ENCODE measurements at places on chromosomes 11 and 22.

GRCh38 chr22:27876684-27877083 is 42.4 kb downstream of the PITPNB start:
- no peak for DNase-seq
- H3K27me3 ChIP-seq: no peaks in the 10 kb centered on the region
- peak overlapping the region; percentile 32 for H3K27ac ChIP-seq
- peaks cover 14% of the 10 kb centered on the region for H3K36me3 ChIP-seq
- peaks cover 53% of the 10 kb centered on the region for H3K4me1 ChIP-seq

- peaks cover 11% of the 10 kb centered on the region for H3K36me3 ChIP-seq
- H3K27ac ChIP-seq: peak overlapping the region; percentile 99
- DNase-seq: peak; percentile 89
- peaks cover 23% of the 10 kb centered on the region for H3K4me1 ChIP-seq
- H3K27me3 ChIP-seq: peaks cover 1% of the 10 kb centered on the region
- peak overlapping the region; percentile 77 for H3K4me3 ChIP-seq
Measured at GRCh38 chr11:63917692-63918506, 935 bp upstream of the RCOR2 start.

GRCh38 chr11:2382936-2383851 is 6.1 kb downstream of the CD81 start:
- no peaks in the 10 kb centered on the region for H3K36me3 ChIP-seq
- no peaks in the 10 kb centered on the region for H3K27me3 ChIP-seq
- H3K4me1 ChIP-seq: peaks cover 18% of the 10 kb centered on the region
- no peak overlapping the region for H3K4me3 ChIP-seq
- DNase-seq: no peak

- no peak overlapping the region for H3K4me3 ChIP-seq
- no peaks in the 10 kb centered on the region for H3K27me3 ChIP-seq
- H3K4me1 ChIP-seq: peaks cover 4% of the 10 kb centered on the region
- H3K36me3 ChIP-seq: no peaks in the 10 kb centered on the region
- no peak for DNase-seq
- H3K27ac ChIP-seq: no peak overlapping the region
Measured at GRCh38 chr11:17771841-17772401, 37.3 kb downstream of the KCNC1 start.

- no peak overlapping the region for H3K27ac ChIP-seq
- H3K4me3 ChIP-seq: no peak overlapping the region
- H3K27me3 ChIP-seq: no peaks in the 10 kb centered on the region
- H3K4me1 ChIP-seq: peaks cover 25% of the 10 kb centered on the region
- peak; percentile 6 for DNase-seq
Measured at GRCh38 chr22:20316217-20316843, 3.5 kb downstream of the DGCR6L start.

DNA sequence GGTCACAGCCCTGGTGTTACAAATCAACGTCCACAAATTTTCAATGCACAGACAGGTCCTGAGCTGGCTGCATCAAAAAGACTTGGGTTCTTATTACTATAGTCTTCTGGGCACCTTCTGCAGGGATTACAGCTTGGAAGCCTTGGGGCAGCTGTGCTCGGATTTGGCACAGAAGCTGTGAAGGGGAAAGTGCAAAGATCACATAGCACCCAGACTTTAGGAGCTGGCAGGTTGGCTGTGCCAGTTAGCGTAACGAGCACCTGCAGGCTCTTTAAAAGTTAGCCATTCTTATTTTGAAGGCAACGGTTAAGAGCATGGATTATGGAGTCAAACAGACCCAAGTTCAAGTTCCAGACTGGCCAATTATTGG is 100.4 kb downstream of the ARL14EP start:
- H3K4me3 ChIP-seq: no peak overlapping the region
- no peak overlapping the region for H3K27ac ChIP-seq
- H3K36me3 ChIP-seq: no peaks in the 10 kb centered on the region
- H3K27me3 ChIP-seq: peaks cover 8% of the 10 kb centered on the region

- peaks cover 30% of the 10 kb centered on the region for H3K4me1 ChIP-seq
- H3K4me3 ChIP-seq: peak overlapping the region; percentile 72
- peaks cover 9% of the 10 kb centered on the region for H3K36me3 ChIP-seq
- DNase-seq: peak; percentile 62
Measured at GRCh38 chr11:75429902-75430713, 2.9 kb downstream of the KLHL35 start.

DNA sequence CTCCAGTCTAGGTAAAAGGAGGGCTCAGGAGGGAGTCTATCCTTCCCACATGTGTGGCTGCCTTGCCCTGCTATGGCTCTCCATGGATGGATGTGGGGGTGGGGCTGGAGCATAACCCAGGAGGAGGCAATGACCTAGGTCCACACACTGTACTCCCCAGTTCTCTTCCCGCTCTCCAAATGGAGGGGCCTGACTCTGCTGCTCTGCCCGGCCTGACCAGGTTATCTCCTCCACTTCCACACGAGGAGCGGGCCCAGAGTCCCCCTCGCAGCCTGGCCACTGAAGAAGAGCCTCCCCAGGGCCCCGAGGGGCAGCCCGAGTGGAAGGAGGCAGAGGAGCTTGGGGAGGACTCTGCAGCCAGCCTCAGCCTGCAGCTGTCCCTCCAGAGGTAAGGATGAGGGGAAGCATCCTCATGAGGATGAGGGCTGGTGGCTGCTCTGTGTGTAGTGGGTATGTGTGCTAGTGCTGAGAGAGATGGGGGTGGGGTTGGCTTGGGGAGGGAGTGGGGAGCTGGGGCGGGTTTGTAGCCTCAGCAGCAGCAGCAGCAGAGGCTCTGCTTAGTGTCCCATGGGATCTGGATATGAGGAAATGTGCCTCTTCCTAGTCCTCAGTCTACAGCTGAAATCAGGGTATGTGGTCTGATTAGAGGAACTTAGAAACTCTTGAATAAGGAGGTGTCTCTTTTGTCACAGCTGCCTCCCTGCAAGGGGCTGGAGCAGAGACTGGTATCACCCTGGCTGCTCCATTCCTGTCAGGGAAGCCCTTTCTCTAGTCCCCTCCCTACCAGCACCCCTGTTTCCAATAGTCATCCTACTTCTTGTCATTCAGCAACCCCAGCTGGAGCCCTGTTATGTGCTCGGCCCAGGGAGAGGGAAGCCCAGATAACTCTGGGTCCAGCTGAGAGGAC is 54.1 kb downstream of the CEP164 start:
- H3K27me3 ChIP-seq: no peaks in the 10 kb centered on the region
- H3K27ac ChIP-seq: no peak overlapping the region
- peaks cover 7% of the 10 kb centered on the region for H3K4me1 ChIP-seq
- no peak for DNase-seq

GRCh38 chr22:48218889-48219420 is 1456.5 kb downstream of the TBC1D22A start:
- peaks cover 20% of the 10 kb centered on the region for H3K4me1 ChIP-seq
- no peak overlapping the region for H3K4me3 ChIP-seq
- no peaks in the 10 kb centered on the region for H3K27me3 ChIP-seq
- H3K36me3 ChIP-seq: no peaks in the 10 kb centered on the region
- H3K27ac ChIP-seq: no peak overlapping the region

GRCh38 chr11:94558468-94558867 is 8.7 kb upstream of the PIWIL4 start:
- DNase-seq: no peak
- H3K27me3 ChIP-seq: no peaks in the 10 kb centered on the region
- peaks cover 11% of the 10 kb centered on the region for H3K4me1 ChIP-seq
- H3K27ac ChIP-seq: no peak overlapping the region
- H3K36me3 ChIP-seq: no peaks in the 10 kb centered on the region
- H3K4me3 ChIP-seq: no peak overlapping the region

GRCh38 chr22:24519496-24519895 is 24.4 kb downstream of the UPB1 start:
- peaks cover 20% of the 10 kb centered on the region for H3K4me1 ChIP-seq
- DNase-seq: no peak
- no peak overlapping the region for H3K27ac ChIP-seq
- H3K4me3 ChIP-seq: no peak overlapping the region

DNA sequence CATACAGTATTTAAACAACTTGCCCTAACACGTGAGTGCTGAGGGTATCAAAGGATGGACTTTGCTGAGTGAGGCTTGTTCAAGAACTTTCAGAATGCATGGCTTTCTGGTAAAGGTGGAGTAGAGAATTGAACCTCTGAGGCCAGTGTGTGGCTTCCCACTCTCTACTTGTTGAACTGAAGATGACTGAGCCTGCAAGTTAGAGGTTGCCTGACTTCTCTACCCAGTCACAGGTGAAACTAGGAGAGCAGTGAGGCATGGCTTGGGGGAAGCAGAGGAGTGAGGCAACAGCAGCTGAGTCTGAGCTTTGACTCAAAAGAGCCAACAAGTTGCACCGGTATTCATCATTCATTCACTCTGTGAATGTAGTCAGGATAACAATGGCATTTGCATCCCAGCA is 256.4 kb upstream of the SESN3 start:
- H3K27me3 ChIP-seq: peaks cover 10% of the 10 kb centered on the region
- H3K4me1 ChIP-seq: peaks cover 13% of the 10 kb centered on the region
- no peak for DNase-seq
- 0 out of 2 replicates have a peak overlapping the region, but pooled peaks have one; percentile 77 for H3K27ac ChIP-seq

DNA sequence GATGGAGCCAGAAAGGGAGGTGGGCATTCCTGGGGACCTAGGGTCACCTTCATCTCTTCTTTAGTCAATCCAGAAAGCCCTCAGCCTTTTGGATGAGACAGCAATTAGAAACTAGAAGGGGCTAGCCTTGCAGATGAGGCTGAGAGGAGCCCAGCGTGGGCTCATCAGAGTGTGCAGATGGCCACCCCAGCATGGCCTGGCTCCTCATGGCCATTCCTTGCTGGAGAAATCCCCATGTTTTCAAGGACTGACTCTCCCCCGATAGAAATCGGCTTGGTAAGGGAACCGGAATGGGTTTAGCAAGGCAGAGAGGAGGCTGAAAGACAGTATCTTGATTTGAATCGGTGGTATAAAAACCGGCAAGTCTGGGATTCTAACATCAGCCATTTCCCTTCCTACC is 274.6 kb downstream of the BUD13 start:
- H3K27me3 ChIP-seq: peaks cover 17% of the 10 kb centered on the region
- H3K36me3 ChIP-seq: no peaks in the 10 kb centered on the region
- no peak overlapping the region for H3K27ac ChIP-seq
- DNase-seq: no peak

GRCh38 chr11:41955066-41955465 is 495.6 kb upstream of the LRRC4C start:
- no peak for DNase-seq
- no peak overlapping the region for H3K4me3 ChIP-seq
- no peak overlapping the region for H3K27ac ChIP-seq
- no peaks in the 10 kb centered on the region for H3K27me3 ChIP-seq
- H3K36me3 ChIP-seq: no peaks in the 10 kb centered on the region

DNA sequence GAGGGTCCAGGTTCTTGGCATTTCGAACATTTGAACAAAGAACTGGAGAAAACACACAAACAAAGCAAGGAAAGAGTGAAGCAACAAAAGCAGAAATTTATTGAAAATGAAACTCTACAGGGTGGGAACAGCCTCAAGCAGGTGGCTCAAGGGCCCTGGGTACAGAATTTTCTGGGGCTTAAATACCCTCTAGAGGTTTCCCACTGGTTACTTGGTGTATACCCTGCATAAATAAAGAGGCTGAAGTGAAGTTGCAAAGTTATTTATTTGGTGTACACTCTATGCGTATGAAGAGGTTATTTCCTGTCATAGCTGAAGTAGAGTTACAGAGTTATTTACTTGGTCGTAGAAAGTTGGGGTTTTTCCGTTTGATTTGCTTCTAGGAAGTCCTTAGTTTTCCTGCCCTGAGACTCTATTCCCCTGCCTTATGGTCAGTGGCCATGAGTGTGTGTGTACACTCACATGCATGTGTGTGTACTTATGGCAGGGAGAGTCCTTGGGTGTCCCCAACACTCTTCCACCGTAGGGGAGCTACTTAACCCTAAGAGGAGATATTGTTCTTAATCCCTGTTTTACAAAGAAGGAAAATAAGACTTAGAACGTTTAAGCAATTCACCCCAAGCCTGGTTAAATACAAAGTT is 5.6 kb upstream of the SMCO4 start:
- peaks cover 33% of the 10 kb centered on the region for H3K4me1 ChIP-seq
- no peak overlapping the region for H3K4me3 ChIP-seq
- DNase-seq: no peak
- no peak overlapping the region for H3K27ac ChIP-seq

DNA sequence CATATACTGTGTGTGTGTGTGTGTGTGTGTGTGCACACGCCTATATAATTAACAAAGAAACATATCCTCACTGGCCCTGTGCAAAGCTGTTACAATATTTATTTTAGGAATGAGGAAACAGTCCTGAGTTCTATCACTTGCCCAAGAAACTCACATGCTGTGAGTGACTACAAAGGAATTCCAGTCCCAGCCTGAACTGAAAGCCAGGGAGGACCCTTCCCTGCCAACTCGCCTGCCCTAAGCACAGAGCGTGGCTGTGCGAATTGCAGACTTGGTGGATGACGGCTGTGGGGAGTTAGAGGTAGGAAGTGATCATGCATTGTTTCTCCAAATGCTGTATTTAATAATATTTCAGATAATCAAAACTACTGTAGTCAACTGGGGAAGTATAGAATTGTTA is 26.4 kb upstream of the CD5 start:
- H3K4me1 ChIP-seq: no peaks in the 10 kb centered on the region
- no peak overlapping the region for H3K4me3 ChIP-seq
- H3K36me3 ChIP-seq: no peaks in the 10 kb centered on the region
- H3K27ac ChIP-seq: no peak overlapping the region

GRCh38 chr22:24466716-24467328 is 28.3 kb upstream of the UPB1 start:
- H3K27ac ChIP-seq: no peak overlapping the region
- H3K36me3 ChIP-seq: no peaks in the 10 kb centered on the region
- no peak overlapping the region for H3K4me3 ChIP-seq
- H3K27me3 ChIP-seq: no peaks in the 10 kb centered on the region

DNA sequence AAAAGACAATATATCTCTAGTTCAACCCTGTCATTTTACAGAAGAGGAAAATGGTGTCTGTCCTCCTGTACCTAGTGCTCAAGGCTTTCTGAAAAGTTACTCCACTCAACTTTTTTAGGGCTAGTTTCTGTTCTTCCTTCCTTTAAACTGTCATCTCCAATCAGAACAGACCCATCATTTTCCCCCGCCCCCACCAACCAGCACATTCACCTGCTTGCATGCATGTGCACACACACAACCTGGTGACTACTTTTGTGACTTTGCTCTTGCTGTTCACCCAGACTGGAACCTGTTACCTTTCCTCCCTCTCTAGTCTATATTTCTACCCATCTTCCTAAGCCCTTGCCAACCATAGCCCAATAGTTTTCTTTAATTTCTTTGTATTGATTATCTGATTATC is 5.6 kb downstream of the FBXO7 start:
- H3K27ac ChIP-seq: no peak overlapping the region
- peaks cover 3% of the 10 kb centered on the region for H3K36me3 ChIP-seq
- no peak overlapping the region for H3K4me3 ChIP-seq
- peaks cover 2% of the 10 kb centered on the region for H3K4me1 ChIP-seq
- DNase-seq: no peak

GRCh38 chr11:130804306-130805076 is 111.8 kb downstream of the SNX19 start:
- no peaks in the 10 kb centered on the region for H3K27me3 ChIP-seq
- peak overlapping the region; percentile 76 for H3K27ac ChIP-seq
- no peak for DNase-seq
- H3K36me3 ChIP-seq: no peaks in the 10 kb centered on the region
